ENCODE measurements at places on chromosomes 11 and 22. TPM values are rescaled to one million over a fixed set of nuclear protein-coding genes. Genes with fewer than 3 reads are reported as not detected.

C11orf52 gene
- not detected for polyA plus RNA-seq

- no peak for DNase-seq
Measured at GRCh38 chr11:64102005-64102738, 63.7 kb downstream of the MACROD1 start.

GRCh38 chr11:78138291-78138690 is 1.1 kb downstream of the ALG8 start:
- no peak for DNase-seq

GRCh38 chr11:103433386-103434072 is 324.3 kb downstream of the DYNC2H1 start:
- no peak for DNase-seq

DNA sequence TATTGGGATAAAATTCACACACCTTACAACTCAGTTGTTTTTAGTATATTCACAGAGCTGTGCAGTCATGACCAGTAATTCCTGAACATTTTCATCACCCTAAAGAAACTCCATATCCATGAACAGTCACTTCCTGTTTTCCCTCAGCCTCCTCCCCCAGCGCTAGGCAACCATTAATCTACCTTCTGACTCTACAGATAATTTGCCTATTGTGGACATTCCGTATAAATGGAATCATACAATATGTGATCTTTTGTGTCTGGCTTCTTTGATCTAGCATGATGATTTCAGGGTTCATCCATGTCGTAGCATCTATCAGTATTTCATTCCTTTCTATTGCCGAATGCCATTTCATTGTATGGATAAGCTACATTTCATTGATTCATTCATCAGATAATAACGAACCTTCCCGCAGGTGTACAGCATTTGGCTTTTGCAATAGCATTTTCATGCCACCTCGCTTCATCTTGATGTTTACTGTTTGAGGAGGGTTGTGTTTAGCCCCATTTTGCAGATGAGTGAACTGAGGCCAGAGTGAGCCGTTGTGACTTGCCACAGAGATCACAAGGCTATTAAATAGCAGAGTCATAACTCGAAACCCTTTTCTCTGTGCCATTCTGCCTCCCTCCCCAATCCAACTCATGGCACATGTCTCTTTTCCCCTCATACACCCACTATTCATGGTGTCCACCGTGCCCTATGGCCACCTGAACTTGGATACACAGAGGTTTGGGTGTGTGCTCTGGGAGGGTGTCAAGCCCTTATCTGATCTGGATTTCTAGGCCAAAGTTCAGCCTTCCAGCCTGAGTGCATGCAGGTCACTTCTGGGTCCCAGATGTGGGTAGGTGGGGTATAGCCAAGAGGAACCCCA is 11.1 kb upstream of the MYH9 start:
- no peak for DNase-seq

- no peak for DNase-seq
Measured at GRCh38 chr11:117842131-117842941, 17.8 kb upstream of the FXYD2 start.

APOL3 gene
- 55.0 TPM for polyA plus RNA-seq

DNA sequence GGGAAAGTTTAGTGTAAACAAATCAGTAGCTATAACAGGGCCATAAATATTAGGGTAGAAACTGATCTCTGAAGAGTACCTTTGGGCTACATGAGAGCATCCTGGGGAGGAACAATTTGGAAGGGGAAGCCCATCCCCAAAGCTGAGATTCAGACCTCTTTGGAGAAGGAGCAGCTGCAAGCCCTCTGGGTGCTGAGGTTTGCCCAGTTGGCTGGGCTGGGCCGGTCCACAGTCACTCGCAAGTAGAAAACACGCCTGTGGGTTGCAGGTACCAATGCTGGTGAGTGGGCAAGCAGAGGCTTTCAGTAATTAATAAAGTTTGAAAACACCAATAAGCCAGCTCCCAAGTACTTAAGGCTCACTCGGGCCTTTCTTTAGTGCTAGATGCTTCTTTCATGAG is 124.5 kb downstream of the ARHGAP8 start:
- no peak for DNase-seq

- no peak for DNase-seq
Measured at GRCh38 chr22:31094021-31094551, 13.0 kb downstream of the SMTN start.

- no peak for DNase-seq
Measured at GRCh38 chr11:16853859-16854258, 115.4 kb downstream of the C11orf58 start.

GRCh38 chr11:91299980-91300379 is 924.6 kb upstream of the FAT3 start:
- DNase-seq = no peak

DNA sequence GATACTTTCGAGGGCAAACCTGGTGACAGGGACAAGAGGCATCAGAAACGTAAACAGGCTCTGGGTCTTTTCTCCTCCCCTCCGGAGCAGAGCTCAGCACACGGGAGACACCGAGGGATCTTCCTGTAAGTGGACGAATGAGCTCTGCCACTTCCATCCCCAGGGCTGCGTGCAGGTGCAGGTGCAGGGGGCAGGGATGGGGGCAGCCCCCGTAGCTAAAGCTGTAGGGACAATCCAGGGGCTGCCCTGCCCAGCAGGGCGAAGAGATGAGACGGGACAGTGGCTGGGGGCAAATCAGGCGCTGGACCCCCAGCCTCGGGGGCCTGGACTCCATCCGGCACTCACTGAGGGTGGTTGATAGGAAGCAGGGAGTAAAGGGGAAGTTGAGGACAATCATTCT is 505.4 kb downstream of the BRD1 start:
- DNase-seq = no peak

MYBPC3 gene
- polyA plus RNA-seq = 1.4 TPM

ANO5 gene
- polyA plus RNA-seq = not detected

STK33 gene
- 8.0 TPM for polyA plus RNA-seq

GRCh38 chr22:46459347-46460065 is 77.9 kb downstream of the CELSR1 start:
- no peak for DNase-seq

UPB1 gene
- 0.49 TPM for polyA plus RNA-seq

- no peak for DNase-seq
Measured at GRCh38 chr22:47119181-47119580, 356.7 kb downstream of the TBC1D22A start.

- no peak for DNase-seq
Measured at GRCh38 chr11:16335236-16335962, 20.9 kb downstream of the SOX6 start.

COX8A gene
- 244 TPM for polyA plus RNA-seq

- DNase-seq = no peak
Measured at GRCh38 chr22:19674129-19674928, 40.0 kb upstream of the SEPTIN5 start.

DNA sequence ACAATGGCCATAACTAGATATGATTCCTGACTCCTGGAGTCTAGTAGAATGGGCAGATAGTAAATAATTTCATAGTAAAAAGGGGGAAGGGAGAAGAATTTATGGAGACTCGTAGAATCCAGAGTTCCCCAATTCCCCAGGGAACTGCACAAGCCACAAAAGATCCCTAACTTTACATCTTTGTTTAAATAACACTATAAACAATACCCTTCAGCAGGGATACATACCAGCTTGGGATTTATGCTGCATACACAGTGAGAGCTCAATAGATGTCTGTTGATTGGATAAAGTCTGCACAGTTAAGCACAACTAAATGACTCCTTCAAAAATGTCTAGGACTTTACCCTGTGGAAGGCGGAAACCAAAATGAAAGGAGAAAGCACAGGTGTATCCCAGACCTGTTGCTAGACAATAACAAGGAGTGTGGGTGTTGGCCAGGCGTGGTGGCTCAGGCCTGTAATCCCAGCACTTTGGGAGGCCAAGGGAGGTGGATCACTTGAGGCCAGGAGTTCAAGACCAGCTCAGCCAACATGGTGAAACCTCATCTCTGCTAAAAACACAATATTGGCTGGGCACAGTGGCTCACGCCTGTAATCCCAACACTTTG is 6.8 kb downstream of the SLC35F2 start:
- DNase-seq = no peak

- peak; percentile 42 for DNase-seq
Measured at GRCh38 chr11:58530236-58530635, 22.3 kb upstream of the OR5B21 start.

DNA sequence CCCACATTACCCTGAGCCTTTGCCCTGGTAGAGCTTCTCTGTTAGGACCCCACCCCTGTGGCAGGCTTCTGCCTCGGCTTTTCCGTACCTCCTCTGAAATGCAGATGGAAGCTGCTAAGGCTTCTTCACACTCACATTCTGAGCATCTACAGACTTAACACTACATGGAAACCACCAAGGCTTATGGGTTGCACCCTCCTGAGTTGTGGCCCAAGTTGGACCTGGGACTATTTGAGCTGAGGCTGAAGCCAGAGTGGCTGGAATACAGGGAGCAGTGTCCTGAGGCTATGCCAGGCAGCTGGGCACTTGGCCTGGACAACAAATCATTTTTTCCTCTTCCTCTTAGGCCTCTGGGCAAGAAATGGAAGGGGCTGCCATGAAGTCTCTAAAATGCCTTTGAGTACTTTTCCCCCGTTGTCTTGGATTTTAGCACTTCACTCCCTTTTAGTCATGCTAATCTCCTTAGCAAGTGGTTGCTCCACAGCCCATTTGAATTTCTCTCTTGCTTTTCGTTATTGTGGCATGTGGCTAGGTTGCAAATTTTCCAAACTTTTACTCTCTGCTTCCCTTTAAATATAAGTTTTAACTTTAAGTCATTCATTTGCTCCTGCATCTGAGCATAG is 114.8 kb upstream of the FIBIN start:
- DNase-seq = no peak

C11orf42 gene
- not detected for polyA plus RNA-seq

GRCh38 chr11:43718373-43718772 is 37.8 kb downstream of the HSD17B12 start:
- no peak for DNase-seq

All from B cell (primary cell).